ENCODE measurements at places on chromosomes 13 and 19. TPM values are rescaled to one million over a fixed set of nuclear protein-coding genes. Genes with fewer than 3 reads are reported as not detected.

Gene OR7C1
- total RNA-seq, result not detected

Gene C5AR1
- 0.28 TPM for total RNA-seq

Gene PNMA8A
- total RNA-seq, result 24.8 TPM

Gene DCT
- total RNA-seq, result not detected

DNA sequence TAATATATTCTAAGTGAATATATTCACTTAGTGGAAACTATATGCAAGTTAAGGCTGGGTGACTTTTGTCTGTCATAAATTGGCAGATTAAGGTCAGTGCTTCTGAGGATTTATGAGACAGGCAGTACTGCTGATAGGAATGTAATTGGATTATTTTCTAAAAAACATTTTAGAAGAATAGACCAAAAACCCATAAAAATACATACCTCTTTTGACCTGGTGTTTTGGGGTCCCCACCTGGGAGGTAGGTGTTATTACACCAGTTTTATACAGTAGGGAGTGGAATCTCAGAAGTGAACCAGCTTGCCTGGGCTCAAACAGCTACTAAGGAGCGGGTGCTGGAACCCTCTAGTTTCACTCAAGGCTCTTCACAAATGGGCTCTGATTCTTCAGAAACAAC is 25.3 kb downstream of the COG3 start:
- no peak overlapping the region for H3K4me3 ChIP-seq
- H3K27me3 ChIP-seq, result no peaks in the 10 kb centered on the region
- peaks cover 40% of the 10 kb centered on the region for H3K36me3 ChIP-seq
- no peak for DNase-seq
- H3K27ac ChIP-seq, result no peak overlapping the region

- no peak overlapping the region for H3K4me3 ChIP-seq
- peak overlapping the region; percentile 89 for H3K27ac ChIP-seq
- no peak for DNase-seq
- H3K36me3 ChIP-seq, result peaks cover 41% of the 10 kb centered on the region
Observed at GRCh38 chr19:48962029-48962848, 2.9 kb upstream of the FTL start.

DNA sequence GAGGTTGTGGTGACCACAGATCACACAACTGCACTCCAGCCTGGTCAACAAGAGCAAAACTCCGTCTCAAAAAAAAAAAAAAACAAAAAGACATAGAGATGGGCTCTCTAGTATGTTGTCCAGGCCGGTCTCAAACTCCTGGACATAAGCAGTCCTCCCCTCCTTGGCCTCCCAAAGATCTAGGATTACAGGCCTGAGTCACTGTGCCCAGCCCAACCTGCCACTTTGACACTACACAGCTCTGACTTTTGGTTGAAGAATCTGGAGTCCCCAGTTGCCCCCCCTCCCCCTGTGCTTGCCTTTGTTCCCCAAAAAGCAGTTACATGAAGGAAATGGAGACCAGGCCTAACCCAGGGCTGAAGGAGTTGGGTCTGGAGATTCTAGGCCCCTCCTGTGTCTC is 12.9 kb downstream of the CARM1 start:
- no peak overlapping the region for H3K4me3 ChIP-seq
- no peak for DNase-seq
- no peaks in the 10 kb centered on the region for H3K27me3 ChIP-seq

DNA sequence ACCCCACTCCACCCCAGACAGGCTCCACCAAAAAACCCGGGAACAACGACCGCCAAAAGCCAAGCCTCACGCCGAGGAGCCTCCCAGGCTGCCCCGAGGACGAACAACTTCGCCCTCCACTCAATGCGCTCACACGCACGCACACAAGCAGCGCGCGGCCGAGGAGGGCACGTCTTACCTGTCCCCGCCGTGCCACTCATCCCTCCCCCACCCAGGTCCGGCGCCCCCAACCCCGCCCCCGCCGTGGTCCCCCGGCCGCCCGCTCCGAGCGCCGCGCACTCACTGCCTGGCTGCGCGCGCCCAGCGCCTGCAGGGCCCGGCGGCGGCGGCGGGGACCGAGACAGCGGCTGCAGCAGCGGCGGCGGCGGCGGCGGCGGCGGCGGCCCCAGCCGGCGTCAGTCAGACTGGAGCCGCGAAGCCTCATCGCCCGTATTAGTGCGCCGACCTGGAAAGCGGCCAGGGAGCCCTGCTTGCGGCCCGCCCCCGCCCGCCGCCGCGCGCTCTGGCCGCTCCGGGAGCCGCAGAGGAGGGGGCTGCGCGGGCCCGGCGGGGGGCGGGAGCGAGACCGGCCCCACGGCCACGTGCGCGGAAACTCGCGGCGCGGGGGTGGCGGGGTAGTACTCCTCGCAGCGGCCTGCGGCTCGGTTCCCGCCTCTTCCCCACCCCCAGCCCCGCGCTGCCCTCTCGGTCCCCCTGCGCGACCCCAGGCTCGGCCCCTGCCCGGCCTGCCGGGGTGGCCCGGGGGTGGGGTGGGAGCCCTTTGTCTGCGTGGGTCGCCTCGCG is at the start of gene SMAD9:
SMAD9 (minus strand) TSS at position 406 of the 783 bp plus-strand sequence. CDS start 40,549 bp downstream, outside the sequence.
- no peak within 1 kb of the TSS for H3K27ac ChIP-seq
- peak within 1 kb of the TSS; percentile 89 for H3K4me3 ChIP-seq
- H3K27me3 ChIP-seq, result peaks cover 54% of the 10 kb centered on the region
- no peaks in the 10 kb centered on the region for H3K36me3 ChIP-seq
- H3K4me1 ChIP-seq, result peaks cover 11% of the 10 kb centered on the region

DNA sequence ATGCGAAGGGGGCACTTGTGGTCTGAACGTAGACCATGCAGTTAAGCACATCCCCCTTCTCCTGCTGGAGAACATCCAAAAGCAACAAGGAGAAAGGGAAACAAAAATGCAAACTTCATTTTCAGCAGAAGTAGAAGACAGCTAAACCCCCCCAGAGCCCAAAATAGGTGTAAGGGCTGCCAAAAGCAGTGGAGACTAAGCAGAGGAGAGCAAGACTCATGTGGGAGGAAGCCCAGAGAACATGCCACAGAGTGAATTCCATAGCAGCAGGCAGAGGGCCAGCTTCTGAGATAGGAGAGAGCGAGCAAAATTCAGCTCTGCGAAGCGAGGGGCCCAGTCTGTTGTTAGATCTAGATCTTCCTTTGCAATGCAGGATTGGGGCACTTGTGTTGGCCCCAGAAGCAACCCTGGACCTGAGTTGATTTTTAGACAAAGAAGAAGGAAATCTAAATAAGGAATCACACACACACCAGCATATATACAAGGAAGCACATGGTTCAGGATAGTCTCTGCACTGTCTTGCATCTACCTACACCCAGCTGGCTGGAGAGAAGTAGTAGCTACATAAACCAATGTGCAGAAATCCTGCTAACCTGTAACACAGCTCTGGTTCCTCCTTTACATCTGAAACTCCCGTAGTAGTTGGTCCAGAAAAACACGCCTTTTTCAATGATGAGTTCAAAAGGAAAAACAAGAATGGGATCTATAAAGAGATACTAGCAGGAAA is 199.6 kb downstream of the SPRY2 start:
- H3K4me1 ChIP-seq, result peaks cover 20% of the 10 kb centered on the region
- H3K4me3 ChIP-seq, result no peak overlapping the region
- no peaks in the 10 kb centered on the region for H3K27me3 ChIP-seq
- H3K27ac ChIP-seq, result 0 out of 2 replicates have a peak overlapping the region, but pooled peaks have one; percentile 40

DNA sequence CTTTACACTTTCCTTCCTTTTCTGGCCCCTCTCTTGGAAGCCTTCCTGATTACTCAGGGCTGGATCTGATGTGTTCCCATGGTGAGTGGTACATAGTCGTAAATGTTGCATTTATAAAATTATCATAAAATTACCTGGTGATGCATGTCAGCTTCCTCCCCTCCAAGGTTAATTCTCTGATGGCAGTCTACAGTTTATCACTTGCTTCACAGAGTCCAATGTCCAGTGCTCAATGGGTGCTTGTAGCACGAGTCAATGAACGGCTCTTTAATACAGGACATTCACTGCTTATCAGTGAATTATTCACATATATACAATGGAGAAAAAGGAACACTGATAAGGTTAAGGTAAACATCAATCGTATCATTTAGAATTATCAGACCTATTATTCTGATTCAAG is 27.0 kb upstream of the OXGR1 start:
- H3K4me1 ChIP-seq, result peaks cover 8% of the 10 kb centered on the region
- peaks cover 2% of the 10 kb centered on the region for H3K27me3 ChIP-seq

DNA sequence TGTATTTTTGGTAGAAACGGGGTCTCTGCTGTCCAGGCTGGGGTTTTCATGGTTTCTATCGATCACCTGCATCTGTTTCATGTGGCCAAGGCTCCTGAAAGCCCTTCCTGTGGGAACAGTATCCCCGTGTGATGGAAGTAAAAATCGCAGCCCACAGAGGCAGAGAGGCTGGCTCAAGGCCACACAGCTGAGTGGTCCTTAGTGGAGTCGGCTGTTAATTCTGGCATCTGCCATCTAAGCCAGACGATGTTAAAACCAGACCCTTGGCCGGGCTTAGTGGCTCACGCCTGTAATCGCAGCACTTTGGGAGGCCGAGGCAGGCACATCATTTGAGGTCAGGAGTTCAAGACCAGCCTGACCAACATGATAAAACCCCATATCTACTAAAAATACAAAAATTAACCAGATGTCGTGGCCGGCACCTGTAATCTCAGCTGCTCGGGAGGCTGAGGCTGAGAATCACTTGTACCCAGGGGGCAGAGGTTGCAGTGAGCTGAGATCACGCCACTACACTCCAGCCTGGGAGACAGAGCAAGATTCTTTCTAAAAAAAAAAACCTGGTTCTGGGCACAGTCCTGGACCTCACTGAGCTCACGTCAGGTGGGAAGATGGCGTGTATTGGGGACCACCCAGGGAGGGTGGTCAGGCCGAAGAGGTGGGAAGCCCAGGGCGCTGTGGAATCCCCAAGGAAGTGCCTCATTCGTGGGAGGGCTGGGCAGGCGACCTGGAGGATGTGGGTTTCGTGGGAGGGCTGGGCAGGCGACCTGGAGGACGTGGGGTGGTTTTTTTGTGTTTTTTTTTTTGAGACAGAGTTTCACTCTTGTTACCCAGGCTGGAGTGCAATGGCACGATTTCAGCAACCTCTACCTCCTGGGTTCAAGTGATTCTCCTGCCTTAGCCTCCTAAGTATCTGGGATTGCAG is 18.5 kb upstream of the MISP start:
- H3K27ac ChIP-seq, result no peak overlapping the region
- no peaks in the 10 kb centered on the region for H3K27me3 ChIP-seq
- no peaks in the 10 kb centered on the region for H3K36me3 ChIP-seq
- no peak for DNase-seq
